ENCODE measurements at places on chromosomes 4 and X. TPM values are rescaled to one million over a fixed set of nuclear protein-coding genes. Genes with fewer than 3 reads are reported as not detected.

Gene HHIP
- not detected for total RNA-seq

Gene CT83
- not detected for total RNA-seq

DNA sequence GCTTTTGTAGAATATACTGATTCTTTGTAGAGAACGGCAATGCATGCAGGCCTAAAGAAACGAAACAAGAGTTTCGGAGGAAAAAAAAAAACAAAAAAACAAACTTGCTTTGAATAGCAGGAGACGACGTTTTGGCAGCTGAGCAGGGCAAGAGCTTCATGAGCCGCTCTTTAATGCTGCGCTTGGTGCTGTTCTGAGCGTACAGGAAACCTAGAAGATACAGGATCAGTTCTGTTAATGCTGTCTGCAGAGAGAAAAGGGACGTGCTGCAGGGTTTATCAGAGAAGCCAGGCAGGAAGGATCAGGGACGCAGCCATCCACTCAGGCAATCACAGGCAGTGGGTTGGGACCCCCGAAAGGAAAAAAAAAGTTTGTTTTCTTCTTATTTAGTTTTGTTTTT is 182.2 kb downstream of the PACRGL start:
- no peak for DNase-seq

GRCh38 chrX:82756272-82756671 is 751.8 kb upstream of the POU3F4 start:
- DNase-seq: no peak

DNA sequence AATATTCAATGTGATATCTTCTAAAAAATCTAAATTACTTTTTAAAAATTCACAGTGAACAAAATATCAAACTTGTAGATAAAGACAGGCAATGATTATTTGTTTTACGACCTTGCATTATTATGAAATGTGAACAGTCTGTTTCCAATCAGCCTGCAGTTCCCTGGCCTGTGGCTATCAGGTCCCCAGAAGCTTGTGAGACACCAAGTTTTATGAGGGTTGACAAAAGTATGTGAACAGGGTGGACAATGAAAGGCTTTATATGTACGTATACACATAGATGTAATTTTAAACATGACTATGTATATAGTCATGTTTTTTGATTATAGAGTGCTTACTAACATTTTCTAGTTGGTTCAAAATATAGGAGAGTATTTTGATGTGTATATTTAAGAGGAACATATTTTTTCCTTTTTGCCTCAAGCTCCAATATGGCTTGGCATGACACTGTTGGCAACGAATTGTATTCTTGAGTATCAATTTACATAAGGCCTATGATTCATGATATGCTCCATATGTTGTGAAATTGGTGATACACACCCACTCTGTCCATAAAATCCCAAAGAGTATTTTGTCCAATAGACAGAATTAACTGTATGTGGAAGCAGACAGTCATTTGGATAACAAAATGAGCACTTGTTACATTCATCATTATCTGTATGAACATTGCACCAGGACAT is 55.7 kb downstream of the BTC start:
- DNase-seq: no peak

- no peak for DNase-seq
Observed at GRCh38 chr4:129014566-129015509, 78.5 kb downstream of the SCLT1 start.
